ENCODE measurements at places on chromosomes 13 and 19.

GRCh38 chr13:50994651-50995050 lies 85.1 kb downstream of the RNASEH2B start:
- H3K4me3 ChIP-seq, result no peak overlapping the region
- no peaks in the 10 kb centered on the region for H3K36me3 ChIP-seq
- DNase-seq, result no peak
- no peaks in the 10 kb centered on the region for H3K4me1 ChIP-seq
- H3K27me3 ChIP-seq, result peaks cover 25% of the 10 kb centered on the region
- no peak overlapping the region for H3K27ac ChIP-seq

- no peaks in the 10 kb centered on the region for H3K27me3 ChIP-seq
- no peaks in the 10 kb centered on the region for H3K36me3 ChIP-seq
- DNase-seq, result no peak
Observed at GRCh38 chr13:113744197-113745000, 14.6 kb upstream of the TMEM255B start.

DNA sequence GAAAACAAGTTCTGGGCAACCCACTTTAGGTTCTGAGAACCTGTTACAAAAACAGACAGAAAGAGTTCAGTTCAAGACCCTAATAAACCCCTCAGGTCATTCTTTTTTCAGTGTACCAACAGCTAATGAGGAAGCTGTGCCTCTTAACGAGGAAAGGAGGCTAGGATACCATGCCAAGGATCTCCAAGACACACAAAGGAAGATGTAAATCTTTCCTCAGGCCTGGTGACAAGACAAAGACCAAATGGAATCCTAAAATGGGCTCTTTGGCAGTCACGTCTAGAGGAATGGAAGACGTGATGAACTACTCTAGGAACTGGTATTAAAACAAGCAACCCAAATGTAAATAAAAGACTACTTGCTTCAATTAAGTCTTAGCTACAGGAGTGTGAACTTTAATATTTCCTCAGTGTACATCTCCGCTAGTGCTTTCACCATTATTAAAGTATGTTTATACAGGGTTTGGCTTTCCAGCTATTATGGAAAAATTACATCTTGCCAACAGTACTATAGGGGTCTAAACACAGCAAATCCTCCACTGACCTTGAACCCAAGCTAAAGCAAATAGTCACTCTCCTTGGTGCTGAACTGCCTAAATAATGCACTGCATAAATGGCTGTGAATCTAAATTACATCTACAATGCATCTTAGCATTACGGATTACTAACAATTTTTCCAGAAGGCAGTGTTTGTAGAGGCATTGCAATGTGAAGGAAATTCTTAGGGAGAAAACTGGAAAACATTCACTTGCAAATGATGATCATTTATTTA lies 42.3 kb downstream of the ENOX1 start:
- H3K4me1 ChIP-seq, result no peaks in the 10 kb centered on the region
- no peak overlapping the region for H3K27ac ChIP-seq
- no peak overlapping the region for H3K4me3 ChIP-seq
- no peaks in the 10 kb centered on the region for H3K36me3 ChIP-seq

GRCh38 chr13:89695343-89696257 lies 1651.9 kb upstream of the MIR17HG start:
- peaks cover 4% of the 10 kb centered on the region for H3K4me1 ChIP-seq
- H3K27me3 ChIP-seq, result no peaks in the 10 kb centered on the region
- no peaks in the 10 kb centered on the region for H3K36me3 ChIP-seq
- peak; percentile 68 for DNase-seq
- H3K4me3 ChIP-seq, result no peak overlapping the region

- peak; percentile 56 for DNase-seq
- H3K27ac ChIP-seq, result peak within 1 kb of the TSS; percentile 74
- peaks cover 39% of the 10 kb centered on the region for H3K4me1 ChIP-seq
- peak within 1 kb of the TSS; percentile 26 for H3K4me3 ChIP-seq
- no peaks in the 10 kb centered on the region for H3K36me3 ChIP-seq
Observed at GRCh38 chr19:53991224-53992113, at the start of gene CACNG6. Gene CACNG6 (plus strand): TSS chr19:53991637. CDS start chr19:53992878, 1,241 bp downstream.

GRCh38 chr13:98214707-98215106 lies 37.6 kb upstream of the RNF113B start:
- peak overlapping the region; percentile 14 for H3K27ac ChIP-seq
- H3K4me3 ChIP-seq, result no peak overlapping the region
- no peaks in the 10 kb centered on the region for H3K36me3 ChIP-seq
- peaks cover 24% of the 10 kb centered on the region for H3K4me1 ChIP-seq
- no peaks in the 10 kb centered on the region for H3K27me3 ChIP-seq

Measured in endothelial cell of umbilical vein (primary cell).